ENCODE measurements at places on chromosomes 16 and 17.
A peak's percentile ranks its signal among the peaks of the same experiment; 100 is the strongest.

DNA sequence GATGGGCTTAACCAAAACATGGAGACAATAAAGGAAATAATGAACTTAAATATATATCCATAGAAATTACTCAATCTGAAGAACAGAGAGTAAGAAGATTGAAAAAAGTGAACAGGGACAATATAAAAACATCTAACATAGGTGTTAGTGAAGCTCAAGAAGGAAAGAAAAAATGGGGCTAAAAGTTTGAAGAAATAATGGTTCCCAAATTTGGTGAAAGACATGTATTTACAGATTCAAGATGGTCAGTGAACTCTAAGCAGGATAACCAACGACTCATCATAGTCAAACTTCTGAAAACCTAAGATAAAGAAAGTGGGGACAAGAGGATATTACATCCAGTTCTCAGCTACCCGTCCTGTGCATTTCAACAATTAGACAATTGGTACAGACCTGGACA lies 22.6 kb downstream of the SDK2 start:
- no peak for ATAC-seq

GRCh38 chr17:79951361-79952264 lies 84.1 kb downstream of the TBC1D16 start:
- peak; percentile 4 for ATAC-seq

DNA sequence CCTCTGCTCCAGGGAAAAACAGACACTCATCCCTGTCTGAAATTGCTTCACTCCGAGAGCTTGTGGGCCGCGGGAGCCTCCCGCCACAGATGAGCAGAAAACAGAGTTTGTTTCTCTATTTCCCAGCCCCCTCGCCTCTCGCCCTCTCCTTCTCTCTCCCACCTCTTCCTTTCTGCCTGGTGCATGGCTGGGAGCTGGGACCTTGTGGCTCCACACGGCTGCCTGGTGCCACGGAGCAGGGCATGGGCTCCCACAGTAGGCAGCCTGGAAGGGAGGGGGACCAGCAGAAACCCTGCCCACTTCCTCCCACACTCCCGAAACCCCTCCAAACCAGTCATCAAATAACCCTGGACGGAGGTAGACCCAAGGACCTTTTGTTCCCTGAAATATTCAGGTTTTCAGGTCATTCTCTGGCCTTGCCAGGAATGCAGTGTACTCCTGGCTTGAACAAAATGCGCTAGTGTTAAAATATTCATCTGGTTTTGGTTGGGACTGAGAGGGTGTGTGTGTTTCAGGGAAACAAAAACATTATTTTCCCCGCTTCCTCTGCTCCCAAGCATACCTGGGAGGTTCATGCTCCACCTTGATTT lies 204.9 kb downstream of the C16orf78 start:
- ATAC-seq: no peak

DNA sequence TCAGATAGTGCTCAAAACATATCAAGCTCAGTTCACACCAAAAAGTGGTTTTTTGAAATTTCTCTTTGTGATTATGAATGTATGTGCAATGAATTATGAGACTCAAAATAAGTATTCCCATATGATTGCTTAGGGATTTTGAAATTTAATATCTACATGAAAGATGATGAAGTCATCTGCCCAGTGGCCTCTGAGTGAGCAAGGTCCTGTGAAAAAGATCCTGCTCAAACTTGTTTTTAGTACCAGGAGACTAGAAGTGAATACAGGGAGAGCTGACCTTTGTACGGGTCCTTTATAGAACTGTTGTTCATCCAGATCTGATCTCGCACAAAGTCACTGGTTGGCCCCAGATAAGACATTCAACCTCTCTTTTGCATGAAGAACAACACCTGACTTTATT lies 151.9 kb upstream of the MAF start:
- ATAC-seq: no peak

GRCh38 chr16:4495766-4496165 lies 19.6 kb downstream of the HMOX2 start:
- ATAC-seq: no peak

DNA sequence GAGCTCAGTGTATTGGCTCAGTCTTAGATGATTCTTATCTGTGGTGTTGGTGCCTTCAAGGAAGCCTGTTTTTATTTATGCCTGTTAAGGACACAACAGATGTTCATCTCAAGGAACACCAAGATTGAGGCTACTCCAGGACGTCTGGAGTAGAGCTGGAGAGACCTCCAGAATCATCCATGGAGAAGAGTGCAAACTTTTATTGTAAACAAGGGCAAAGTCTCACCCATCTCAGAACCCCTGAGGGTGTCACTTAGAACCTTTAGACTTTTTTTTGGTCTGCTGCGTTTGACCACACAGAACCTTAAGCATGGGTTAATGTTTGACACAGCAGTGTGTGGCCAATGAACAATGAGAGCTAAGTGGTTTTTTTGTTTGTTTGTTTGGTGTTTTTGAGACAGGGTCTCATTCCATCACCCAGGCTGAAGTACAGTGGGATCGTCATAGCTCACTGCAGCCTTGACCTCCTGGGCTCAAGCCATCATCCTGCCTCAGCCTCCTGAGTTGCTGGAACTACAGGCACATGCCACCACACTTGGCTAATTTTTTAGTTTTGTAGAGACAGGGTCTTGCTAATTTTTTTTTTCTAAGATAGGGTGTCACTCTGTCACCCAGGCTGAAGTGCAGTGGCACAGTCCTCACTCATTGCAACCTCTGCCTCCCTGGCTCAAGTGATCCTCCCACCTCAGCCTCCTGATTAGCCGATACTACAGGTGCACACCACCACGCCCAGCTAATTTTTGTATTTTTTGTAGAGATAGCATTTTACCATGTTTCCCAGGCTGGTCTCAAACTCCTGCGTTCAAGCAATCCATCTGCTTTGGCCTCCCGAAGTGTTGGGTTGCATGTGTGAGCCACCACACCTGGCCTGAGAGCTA lies 16.3 kb downstream of the SLC47A1 start:
- ATAC-seq: no peak

GRCh38 chr16:49733313-49734009 lies 122.5 kb downstream of the ZNF423 start:
- no peak for ATAC-seq
